ENCODE measurements at places on chromosomes 12 and 14. TPM values are rescaled to one million over a fixed set of nuclear protein-coding genes. Genes with fewer than 3 reads are reported as not detected.
A peak's percentile ranks its signal among the peaks of the same experiment; 100 is the strongest.

- no peak for DNase-seq
Measured at GRCh38 chr14:71001742-71002141, 94.5 kb downstream of the PCNX1 start.

DNA sequence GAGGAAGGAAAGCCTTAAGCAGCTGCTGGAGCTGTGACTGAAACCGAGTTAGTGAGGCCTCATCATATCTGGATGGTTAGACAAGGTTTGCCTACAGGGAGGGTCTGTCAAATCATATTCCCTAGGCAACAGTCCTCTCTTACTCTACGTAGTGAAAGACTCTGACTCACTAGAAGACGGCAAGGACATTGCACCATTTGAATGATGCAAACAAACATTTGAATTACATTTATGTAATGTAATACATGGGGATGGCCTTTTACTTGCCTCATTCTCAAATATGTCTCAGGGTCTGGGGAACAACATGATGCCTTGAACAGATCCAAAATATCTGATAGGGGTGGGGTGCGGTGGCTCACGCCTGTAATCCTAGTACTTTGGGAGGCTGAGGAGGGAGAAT is 29.8 kb upstream of the STRAP start:
- DNase-seq: no peak

DNA sequence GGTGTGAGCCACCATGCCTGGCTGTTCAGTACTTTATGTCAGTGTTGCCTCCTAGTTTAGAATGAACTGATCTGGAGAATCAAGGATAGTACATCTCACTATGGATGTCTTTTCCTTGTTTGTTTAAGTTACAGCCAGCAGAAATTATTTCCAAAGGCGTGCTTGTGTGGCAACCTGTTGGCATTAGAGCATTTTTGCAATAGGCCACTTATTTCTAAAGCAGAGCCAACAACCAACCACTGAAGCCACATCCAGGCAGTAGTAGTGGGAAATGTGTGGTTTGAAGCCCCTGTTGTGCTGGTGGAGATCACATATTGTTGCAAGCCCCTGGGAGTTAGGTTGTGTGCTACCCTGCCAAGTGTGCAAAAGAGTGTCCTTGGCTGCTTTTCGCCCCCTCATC is 3.7 kb downstream of the ANO6 start:
- DNase-seq: no peak

DNA sequence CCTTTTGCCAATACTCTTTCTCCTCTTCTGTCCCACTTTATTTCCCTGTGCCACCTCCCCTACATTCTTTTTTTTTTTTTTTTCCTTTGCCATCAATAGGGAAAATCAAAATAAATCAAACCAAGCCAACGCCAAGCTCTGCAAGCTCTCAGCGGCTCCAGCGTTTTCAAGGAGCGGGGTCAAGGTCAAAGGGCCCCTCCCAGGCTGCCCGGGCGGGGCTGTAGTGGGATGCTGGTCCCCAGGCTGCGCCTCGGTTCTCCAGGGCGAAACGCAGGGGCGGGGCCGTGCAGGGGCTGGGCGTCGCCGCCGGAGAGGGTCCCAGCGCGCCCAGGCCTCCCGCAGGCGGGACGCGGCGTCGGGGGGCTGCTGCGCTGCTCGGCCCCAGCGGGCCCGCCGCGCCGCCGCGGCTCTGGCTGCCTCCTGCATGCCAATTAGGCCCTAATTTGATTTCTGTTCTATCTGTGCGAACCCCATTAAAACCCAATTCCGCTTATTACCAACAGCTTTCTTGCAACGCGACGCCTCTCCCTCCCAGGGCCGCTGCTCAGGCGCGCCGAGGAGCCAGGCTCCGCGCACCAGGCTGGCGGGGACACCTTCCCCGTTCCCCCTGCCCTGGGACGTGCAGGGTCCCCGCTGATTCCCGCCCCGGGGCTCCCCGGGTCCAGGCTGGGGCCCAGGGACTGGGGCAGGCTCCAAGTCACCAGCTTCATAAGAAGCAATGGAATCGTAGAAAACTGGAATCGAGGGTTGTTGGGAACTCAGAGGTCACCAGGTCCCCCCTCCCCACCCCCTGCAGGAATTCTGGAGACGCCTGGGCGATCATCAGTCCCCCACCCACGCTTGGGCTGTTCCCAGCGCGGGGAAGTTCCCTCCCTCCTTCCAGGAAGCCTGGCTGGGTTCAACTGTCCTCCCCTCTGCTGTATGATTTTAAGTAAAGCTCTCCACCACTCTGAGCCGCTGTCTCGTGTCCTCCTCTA is 50.7 kb upstream of the MAP1LC3B2 start:
- peak; percentile 50 for DNase-seq

DNA sequence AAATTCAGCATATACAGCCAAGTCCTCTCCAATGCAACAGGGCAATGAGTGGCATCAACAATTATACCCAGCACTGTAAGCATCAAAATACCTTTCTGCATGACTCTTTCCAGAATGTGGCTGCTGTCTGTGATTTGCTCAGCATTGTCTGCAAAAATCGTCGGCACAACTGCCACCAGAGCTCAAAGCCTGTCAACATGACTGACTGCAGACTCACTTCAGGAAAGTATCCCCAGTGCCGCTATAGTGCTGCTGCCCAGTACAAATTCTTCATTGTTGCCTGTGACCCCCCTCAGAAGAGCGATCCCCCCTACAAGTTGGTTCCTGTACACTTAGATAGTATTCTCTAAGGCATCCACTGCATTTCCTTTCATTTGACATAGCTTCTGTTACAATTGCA is 735 bp downstream of the RNASE6 start:
- DNase-seq: no peak

The IFNG-AS1 gene
- not detected for total RNA-seq

The DACT1 gene
- total RNA-seq: 0.74 TPM

The LRFN5 gene
- not detected for total RNA-seq
